ENCODE measurements at places on chromosomes 3 and 15.

- DNase-seq, result no peak
These were observed 119.7 kb upstream of the DLG1 start for GRCh38 chr3:197417911-197418618.

DNA sequence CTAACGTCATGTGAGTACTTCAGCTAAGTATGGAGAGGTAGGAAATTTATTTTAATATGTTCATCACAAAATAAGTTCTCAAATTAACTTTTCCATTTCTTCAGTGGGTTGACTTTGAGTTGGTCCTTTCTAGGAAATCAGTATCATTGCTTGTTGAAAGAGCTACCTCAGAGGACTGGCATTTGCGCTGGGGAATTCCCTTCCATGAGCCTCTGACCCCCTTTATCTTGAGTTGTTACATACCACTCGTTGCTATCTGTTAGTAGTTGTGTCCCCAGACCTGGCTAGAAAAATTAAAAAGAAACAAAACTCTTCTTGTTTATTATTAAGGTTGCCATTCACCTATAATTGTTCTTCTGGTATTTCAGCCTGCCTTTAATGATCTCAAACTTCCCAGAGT is 96.8 kb upstream of the ROBO2 start:
- no peak for DNase-seq

- no peak for DNase-seq
These were observed 81.6 kb downstream of the TNIK start for GRCh38 chr3:171378586-171378985.

DNA sequence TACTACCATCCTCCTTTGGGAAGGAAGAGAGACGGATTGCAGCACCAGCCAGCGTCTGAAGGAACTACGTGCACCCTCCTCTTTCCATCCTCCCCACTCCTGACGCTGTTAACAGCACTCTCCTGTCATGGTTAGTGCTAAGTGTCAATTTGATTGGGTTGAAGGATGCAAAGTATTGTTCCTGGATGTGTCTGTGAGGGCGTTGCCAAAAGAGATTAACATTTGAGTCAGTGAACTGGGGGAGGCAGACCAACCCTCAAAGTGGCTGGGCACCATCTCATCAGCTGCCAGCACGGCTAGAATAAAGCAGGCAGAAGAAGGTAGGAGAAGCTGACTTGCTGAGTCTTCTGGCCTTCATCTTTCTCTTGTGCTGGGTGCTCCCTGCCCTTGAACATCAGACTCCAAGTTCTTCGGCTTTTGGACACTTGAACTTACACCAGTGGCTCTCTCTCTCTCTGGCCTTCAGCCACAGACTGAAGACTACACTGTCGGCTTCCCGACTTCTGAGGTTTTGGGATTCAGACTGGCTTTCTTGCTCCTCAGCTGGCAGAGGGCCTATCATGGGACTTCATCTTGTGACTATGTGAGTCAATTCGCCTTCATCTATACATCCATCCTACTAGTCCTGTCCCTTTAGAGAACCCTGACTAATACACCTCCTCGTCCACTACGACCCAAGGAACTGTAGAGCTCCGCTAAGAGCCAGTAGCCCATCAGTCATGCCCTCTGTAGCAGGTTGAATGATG is 128.2 kb upstream of the HES1 start:
- no peak for DNase-seq

DNA sequence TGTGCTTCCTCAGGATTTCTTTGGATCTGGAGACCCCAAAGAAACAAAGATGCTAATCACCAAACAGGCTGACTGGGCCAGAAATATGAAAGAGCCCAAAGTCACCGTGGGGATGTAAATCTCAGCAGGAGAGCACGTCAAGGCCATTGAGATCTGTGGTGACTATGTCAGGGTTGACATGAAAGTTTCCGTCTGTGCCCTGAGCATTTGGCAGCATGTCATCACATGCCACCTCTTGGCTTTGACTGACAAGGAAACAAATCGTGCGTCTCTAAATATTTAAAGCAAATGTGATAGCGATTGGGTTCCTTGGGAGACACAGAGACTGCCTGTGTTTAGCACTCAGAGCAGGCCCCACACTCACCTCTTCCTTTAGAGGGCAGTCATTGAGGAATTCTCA is 35.2 kb downstream of the EFCAB12 start:
- DNase-seq, result no peak

DNA sequence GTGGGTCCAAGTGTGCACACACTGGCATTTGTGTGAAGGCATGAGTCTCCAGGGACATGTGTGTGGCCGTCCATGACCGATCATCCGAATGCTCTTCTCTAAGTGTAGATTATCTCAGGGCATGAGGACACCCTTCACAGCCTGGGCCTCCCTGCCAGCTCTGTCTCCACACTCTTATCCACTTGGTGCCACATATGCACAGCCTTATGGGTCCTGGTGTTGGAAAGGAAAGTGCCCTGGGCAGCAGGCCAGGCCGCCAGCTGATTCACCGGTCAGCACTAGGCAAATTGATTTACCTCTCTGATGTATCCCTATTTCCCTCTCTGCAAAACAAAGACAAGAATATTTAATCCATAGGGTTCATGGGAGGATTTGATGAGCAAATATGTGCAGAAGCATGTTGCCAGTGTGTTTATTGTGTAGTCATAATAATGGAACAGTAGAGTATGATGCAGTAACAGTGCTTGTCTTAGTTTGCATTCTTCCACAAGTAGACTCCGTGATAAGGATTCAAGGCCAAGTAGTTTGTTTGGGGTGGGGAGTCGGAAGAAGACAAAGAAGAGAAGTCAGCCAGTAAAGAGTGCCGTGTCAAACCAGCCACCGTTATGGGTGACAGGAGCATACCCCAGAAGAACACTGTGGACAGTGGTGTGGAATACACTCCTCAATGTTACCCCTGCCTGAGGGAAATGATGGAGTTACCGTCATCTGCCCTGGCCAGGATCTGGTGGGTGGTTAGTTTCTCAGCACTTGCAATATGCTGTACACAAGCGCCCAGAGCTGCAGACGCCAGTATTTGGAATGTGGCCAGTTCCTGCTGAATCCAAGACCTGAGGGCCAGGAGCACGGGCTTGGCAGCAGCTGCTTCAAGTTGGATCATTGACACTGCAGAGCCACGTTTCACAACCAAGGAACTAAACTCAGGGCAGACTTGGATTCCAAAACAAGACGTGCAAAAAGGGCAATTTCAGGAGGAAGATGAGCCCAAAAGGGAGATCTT is 85.1 kb downstream of the MTHFS start:
- no peak for DNase-seq

GRCh38 chr3:18735005-18735404 is 309.9 kb upstream of the SATB1 start:
- no peak for DNase-seq

- no peak for DNase-seq
These were observed 33.0 kb downstream of the HSPBAP1 start for GRCh38 chr3:122760453-122761271.

- DNase-seq, result no peak
These were observed 28.3 kb downstream of the ALS2CL start for GRCh38 chr3:46664971-46665762.

- no peak for DNase-seq
These were observed 123.3 kb downstream of the XXYLT1 start for GRCh38 chr3:195147649-195148080.

- DNase-seq, result no peak
These were observed 85.7 kb downstream of the ATP2B2 start for GRCh38 chr3:10419637-10420232.

- DNase-seq, result no peak
These were observed 86.0 kb upstream of the NDN start for GRCh38 chr15:23773093-23773492.

- no peak for DNase-seq
These were observed 59.4 kb upstream of the CD47 start for GRCh38 chr3:108150200-108150599.

GRCh38 chr15:55327387-55327786 is 8.4 kb downstream of the PIGB start:
- DNase-seq, result no peak

GRCh38 chr3:122940628-122941086 is 86.9 kb downstream of the SEMA5B start:
- no peak for DNase-seq

DNA sequence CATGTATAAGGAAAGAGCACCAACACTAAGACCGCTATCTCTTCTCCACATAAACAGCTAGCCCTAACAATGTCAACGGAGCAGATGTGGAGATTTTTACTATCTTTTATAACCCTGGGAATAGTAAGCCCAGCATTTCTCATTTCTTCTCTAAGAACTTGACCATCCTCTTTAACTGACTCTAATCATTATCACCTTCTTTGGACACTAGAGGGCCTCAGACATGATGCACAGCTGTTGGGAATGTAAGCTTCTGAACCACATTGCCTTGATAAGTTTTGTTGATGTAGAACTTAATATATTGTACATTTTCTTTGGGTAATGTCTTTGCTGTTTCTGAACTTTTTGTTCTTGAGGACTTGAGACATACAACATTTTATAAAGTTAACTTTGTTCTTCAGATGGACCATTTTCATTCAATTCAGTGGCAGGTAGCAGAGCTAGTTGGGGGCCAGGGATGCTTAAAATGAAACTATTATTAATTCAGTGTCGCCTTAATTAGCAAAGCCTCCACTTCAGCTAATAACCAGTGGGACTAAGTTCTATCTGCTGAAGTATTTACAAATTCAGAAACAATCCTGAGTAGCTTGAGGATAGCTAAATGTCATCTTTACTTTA is 9.6 kb upstream of the TAGLN3 start:
- DNase-seq, result peak; percentile 48

GRCh38 chr15:70023769-70024491 is 73.8 kb downstream of the TLE3 start:
- no peak for DNase-seq

DNA sequence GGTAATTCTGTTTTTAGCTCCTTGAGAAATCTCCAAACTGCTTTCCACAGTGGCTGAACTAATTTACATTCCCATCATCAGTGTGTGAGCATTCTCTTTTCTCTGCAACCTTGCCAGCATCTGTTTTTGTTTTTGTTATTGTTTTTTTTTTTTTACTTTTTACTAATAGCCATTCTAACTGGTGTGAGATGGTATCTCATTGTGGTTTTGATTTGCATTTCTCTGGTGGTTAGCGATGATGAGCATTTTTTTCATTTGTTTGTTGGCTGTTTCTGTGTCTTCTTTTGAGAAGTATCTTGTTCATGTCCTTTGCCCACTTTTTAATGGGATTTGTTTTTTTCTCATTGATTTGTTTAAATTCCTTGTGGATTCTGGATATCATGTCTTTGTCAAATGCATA is 129.7 kb upstream of the ABHD17C start:
- DNase-seq, result no peak

DNA sequence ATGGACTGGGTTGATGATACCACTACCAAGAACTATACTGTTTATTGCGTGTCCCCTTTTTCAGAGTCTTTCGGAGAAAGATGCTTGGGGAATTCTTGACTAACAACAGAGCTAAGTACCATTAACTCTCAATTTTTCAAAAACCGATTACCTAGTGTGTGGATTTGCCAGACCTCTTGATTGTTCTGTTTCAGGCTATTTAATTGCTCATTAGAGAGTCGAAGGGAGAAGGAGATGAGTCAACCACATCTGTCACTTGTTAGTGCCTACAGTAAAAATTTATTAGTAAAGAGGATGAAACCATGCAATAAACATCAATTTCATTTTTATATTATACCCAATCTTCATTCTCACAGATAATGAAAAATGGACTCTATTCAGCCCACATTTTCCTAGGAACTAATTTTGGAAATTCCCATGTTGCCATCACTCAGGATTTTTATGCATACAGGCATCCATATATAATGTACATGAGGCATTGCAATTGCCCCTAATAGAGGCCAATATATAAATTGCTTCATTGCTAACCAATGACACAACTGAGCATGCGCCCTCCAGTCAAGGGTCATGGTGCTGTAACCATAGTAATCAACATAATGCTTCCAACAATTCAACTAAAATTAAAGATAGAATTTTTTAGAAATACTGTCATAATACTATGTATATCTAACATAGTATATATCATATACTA is 541.7 kb downstream of the TBL1XR1 start:
- no peak for DNase-seq

- no peak for DNase-seq
These were observed 16.2 kb upstream of the MAGEF1 start for GRCh38 chr3:184728010-184728527.

DNA sequence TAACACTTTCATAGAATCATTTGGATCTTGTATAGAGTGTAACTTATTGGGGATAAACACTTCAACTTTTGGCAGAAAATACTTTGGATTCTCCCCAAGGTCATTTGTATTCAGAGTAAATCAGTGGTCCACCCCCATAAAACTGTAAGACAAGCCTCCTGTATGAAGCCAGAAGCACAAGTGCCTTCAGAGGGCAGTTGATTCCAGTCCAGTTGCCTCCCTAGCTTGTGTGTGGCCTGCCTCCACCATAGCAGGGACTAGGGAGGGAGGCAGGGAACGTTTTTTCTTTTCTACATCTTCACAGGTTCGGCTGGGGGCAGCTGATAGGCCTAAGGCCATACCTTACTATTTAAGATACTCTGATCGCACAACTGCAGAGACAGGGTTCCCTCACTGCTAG is 11.6 kb downstream of the GORASP1 start:
- no peak for DNase-seq

DNA sequence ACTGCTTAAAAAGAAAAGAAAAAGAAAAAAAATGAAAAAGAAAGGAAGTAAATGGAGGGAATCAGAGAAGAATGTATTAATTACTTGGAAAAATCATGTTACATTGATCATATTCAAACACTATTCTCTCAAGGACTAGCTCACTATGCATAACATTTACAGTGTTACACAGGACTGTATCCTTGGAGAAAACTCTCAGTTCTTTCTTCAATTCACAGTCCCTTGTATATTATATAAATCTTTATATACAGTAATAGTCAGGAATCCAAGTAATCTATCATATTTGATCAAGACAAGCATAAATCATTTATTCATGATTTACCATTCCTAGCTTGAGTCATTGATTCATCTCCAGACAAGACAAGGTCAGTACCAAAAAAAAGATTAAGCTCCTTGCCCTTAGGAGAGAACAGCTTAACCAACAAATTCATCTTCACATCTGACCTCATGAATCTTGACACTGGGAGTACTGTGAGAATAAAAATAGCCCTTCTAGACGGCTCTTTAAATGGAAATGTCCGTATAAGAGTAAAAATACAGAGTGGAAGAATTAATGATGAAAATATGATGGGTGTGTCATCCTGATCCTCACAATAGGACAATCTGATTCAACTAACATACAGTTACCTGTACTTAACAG is 980.4 kb downstream of the NAALADL2 start:
- no peak for DNase-seq

GRCh38 chr3:142817897-142818296 is 71.0 kb downstream of the PCOLCE2 start:
- no peak for DNase-seq

- no peak for DNase-seq
These were observed 510.2 kb upstream of the MDFIC2 start for GRCh38 chr3:70822669-70823068.

- no peak for DNase-seq
These were observed 168.2 kb upstream of the NR2F2 start for GRCh38 chr15:96162322-96162721.

- DNase-seq, result no peak
These were observed 128.1 kb upstream of the IL12A start for GRCh38 chr3:159860269-159861116.

DNA sequence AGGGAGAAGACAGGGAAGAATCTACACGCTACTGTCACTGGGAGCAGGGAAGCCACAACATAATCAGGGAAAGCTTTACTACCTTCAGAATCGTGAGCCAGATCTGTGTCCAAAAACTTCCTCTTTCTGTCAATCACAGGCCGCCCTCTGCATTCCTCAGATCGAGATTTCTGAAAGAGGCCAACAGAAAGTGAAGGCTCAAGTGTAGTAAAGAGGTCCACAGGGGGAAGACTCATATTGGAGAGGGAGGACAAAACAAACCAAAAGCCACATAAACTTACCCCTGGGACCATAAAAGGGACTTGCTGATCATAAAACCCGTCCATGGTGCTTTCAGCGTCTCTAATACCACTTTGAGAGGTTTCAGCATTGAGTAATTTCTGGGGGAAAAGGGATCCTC is 3.3 kb downstream of the ETV5 start:
- DNase-seq, result no peak

Data from NCI-H460 (cell line).